ENCODE measurements at places on chromosomes 5 and 9. TPM values are rescaled to one million over a fixed set of nuclear protein-coding genes. Genes with fewer than 3 reads are reported as not detected.

Gene SPATA31E1
- not detected for total RNA-seq

Gene NSMF
- 7.7 TPM for total RNA-seq

Gene PDE6A
- not detected for total RNA-seq

Gene CMBL
- total RNA-seq: 5.0 TPM

Gene FLT4
- under 0.01 TPM for total RNA-seq

Gene PLCXD3
- under 0.01 TPM for total RNA-seq

Gene PHPT1
- 79.8 TPM for total RNA-seq

Gene FOXD4L3
- total RNA-seq: not detected

Gene SGCD
- total RNA-seq: 10.6 TPM

Gene TERT
- not detected for total RNA-seq

Gene WWC1
- total RNA-seq: 10.3 TPM

Gene NUTM2G
- not detected for total RNA-seq

Gene SOX30
- total RNA-seq: not detected

Gene ENG
- 4.2 TPM for total RNA-seq

Gene PDGFRB
- 108 TPM for total RNA-seq

Gene DENND1A
- total RNA-seq: 21.4 TPM

Gene PTPRD
- 0.18 TPM for total RNA-seq

DNA sequence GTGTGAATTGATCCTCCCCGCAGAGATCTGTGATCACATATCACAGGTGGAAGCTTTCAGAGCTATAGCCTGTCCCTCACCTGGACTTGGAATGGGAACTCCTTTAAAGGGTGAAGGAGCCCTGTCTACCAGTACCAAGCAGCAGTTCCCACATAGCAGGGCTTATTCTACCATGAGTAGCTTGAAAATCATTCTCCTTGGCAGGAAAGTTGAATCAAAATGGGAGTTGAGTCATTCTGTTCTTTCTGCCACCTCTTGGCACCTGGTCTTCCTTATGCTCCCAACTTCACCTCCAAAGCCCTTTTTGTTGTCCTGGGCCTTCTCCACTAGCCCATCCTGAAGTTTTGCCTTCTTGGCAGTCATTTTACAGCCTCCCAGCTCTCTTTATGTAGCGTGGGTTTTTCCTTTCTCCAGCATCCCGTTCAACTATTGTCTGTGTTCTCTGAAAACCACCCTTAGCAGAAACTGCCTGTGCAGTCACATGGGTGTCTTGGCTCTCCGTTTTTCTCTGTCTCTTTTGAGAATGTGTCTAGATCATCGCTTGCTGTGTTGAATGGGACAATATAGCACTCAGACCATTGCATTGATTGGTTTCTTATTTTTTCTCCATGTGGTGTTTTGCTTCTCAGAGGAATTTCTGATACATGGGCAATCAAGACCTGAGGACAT, 222.2 kb downstream of the AOPEP start:
- DNase-seq: peak; percentile 40

DNA sequence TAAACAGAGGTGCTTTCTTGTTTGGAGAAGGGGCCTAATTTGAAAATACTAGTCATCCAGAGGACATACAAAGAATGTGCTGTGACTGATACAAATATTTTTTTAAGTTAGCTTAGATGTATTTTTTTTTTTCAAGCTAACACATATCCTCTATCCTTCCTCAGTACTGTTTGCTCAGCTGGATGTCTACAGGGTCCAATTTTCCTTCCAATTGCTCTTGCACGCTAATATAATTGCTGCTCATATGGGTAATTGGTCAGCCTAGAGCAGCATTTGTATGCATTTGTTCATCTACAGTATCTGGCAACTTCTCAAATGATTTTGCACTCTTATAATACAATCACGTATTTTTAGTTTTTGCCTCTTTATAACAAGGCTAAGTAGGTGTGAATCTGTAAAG, 84.7 kb downstream of the ZDHHC21 start:
- DNase-seq: no peak

DNA sequence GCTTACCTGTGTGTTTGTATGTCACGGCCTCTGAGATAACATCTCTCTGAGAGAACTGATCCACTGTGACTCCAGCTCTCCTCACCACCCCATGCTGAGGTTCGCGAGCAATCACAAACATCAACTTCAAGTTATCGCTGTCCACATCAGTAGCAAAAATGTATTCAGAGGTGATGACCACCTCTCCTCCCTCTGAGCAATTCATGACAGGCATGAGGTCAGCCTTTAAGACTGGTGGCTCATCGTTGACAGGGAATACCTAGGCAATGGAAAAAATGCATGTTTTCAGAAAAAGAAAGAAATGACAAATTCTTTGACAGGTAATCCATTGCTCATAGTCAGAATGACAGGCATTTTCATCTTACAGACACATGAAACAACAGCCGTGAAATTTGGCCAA, 90.3 kb upstream of the CER1 start:
- DNase-seq: no peak

- DNase-seq: peak; percentile 12
Measured at GRCh38 chr5:132556153-132556762, 519 bp upstream of the RAD50 start.

DNA sequence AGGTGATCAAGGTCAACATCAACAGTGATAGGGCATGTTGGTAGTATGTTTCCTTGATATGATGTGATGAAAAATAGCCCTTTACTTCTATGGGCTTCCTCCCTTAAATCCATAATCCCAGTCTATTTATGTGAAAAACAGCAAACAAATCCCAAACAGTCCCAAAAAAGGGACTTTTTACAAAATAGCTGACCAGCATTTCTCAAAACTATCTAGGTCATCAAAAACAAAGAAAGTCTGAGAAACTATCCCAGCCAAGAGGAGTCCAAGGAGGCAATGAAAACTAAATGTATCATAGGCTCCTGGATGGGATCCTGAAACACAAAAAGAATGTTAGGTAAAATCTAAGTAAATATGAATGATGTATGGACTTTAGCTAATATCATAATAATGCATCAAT, 71.2 kb downstream of the MARCHF3 start:
- DNase-seq: no peak

DNA sequence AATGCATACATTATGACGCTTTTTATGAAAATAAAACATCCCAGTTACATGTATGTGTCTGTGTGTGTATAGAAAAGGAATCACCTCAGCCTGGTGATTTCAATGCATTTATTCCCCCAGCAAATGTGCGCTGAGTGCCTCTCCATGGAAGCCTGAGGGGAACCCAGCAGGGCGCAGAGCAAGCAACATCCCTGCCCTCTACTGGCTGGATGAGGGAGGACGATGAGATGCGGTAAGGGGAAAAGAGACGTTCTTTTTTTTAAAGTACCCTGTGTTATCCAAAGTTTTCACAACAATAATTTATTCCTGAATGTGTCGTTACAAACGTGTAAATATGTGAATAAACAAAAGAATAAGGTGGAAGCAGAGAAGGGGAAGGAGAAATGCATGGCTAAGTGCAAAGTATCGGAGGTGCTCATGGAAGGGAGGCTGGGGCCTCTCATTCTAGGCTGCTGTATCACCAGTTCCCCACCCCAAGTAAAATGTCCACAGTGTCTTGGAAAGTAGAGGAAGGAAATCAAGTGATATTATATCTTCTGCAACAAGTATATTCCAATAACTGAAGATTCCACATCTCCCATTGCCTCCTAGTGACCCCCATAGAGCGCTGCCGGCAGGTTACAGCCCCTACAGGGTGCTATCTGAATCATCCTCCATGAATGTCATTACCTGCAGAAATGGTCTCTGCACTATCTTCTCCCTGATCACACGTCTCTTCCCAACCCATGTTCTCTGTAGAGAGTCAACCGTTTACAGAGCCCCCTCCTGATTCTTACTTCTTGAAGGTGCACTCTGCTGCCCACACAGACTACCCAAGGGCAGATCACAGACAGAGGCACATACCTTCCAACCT, 13.0 kb upstream of the ABLIM3 start:
- DNase-seq: peak; percentile 41

GRCh38 chr9:82599336-82599949, 463.5 kb downstream of the RASEF start:
- DNase-seq: no peak

DNA sequence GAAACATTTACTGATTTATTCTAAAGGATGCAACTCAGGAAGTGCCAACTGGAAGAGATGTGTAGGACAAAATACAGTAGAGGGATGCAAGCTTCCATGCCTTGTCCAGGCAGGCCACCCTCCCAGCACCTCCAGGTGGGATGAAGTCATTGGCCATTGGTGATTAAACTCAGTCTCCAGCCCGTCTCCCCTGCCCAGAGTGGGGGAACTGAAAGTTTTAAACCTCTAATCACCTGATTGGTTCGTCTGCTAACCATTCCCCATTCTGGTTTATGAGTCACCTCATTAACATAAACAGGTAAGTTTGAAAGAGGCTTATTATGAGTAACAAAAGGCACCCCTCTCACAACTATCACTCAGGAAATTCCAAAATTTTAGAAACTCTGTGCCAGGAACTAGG, 8.1 kb downstream of the TNFAIP8 start:
- DNase-seq: no peak

- DNase-seq: no peak
Measured at GRCh38 chr5:79259810-79260209, 23.9 kb downstream of the JMY start.

- peak; percentile 99 for DNase-seq
Measured at GRCh38 chr9:107750741-107751566, 261.4 kb upstream of the KLF4 start.

DNA sequence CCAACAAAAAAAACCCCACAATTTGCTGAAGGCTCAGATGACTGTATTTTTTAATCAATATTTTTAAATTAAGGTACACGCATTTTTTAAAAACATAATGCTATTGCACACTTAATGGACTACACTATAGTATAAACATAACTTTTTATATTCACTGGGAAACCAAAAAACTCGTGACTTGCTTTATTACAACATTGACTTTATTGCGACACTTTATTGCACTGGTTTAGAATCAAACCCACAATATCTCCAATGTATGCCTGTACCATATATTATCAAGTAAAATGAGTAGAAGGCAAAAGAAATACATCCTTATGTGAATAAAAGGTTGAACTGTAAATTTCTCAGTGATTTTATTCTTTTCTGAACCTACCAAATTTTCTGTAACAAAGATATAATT, 53.7 kb downstream of the RICTOR start:
- DNase-seq: no peak

DNA sequence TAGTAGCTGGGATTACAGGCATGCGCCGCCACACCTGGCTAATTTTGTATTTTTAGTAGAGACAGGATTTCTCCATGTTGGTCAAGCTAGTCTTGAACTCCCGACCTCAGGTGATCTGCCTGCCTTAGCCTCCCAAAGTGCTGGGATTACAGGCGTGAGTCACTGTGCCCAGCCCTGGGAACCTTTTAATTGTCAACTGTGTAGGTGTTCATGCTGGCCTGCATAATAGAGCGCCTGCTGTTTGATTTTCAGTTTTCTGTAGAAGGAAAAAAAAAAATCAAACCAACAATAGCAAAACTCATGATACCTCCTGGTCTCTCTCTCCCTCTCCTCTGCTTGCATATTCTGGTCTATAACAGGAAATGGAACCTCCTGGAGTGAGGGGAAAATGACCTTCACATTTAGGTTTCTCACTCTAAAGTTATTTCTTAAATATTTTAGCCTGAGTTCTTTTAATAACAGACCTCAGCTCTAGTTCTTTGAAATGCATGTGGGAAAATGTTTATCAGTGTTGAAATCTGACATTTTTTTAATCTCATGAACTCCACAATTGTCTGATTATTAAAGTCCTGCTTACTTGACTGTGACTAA, 51.7 kb downstream of the EXOSC2 start:
- no peak for DNase-seq

GRCh38 chr5:21085791-21086190, 1097.8 kb upstream of the CDH18 start:
- DNase-seq: no peak

- no peak for DNase-seq
Measured at GRCh38 chr5:172501708-172502320, 47.5 kb upstream of the SH3PXD2B start.

- DNase-seq: no peak
Measured at GRCh38 chr5:645421-645820, 33.3 kb downstream of the CEP72 start.

DNA sequence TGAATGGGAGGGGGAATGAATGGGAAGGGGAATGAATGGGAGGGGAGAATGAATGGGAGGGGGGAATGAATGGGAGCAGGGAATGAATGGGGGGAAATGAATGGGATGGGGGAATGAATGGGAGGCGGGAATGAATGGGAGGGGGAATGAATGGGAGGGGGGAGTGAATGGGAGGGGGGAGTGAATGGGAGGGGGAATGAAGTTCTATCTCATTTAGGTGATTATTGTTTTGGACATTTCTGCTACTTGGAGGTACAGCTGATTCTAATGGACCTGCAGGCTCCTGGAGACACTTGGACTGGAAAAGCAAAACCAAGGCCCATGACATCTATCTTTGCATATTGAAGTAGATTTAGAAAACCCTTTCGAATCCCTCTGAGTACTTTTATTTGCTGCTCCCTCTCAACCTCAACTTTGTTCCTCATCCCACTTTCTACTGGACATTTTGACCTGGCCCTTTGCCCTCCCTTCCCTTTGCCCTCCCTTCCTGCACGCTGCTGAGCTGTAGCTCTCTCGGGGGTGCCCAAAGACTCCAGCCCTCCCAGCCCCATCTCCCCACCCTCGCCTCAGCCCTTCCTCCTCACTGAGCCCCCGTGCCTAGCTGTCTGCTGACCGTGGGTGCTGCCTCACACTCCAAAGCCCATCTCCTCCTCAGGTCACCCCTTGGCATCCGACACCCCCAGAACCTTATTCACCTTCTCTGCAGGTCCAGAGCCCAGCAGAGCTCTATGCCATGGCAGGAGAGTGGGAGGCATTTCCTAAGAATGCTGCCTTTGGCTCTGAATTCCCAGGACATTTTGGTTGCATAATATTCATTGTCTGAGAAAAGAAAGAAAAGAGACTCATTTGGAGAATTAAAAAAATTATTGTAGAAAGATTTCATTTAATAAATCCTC, 19.9 kb upstream of the LPCAT1 start:
- no peak for DNase-seq

GRCh38 chr5:117333011-117333410, 758.4 kb upstream of the SEMA6A start:
- DNase-seq: no peak

DNA sequence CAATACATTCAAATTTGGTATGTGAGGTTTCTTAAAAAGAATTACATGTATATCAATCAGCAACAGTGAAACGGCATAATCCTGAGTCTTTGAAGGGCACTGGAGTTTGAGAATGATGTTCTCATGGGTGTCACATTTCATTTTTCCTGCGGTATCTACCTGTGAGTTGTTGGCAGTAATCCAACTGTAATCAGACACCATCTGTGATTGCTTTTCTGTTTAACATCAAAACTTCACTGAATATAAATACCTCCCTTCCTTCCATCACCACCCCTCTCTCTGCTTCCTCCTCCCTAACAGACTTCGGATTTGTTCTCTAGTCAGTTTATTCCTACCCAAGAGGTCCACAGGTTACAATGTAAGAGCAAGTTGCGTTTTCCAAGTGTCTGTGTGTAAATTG, 275.2 kb upstream of the PCSK5 start:
- DNase-seq: no peak

- DNase-seq: peak; percentile 25
Measured at GRCh38 chr5:131381021-131381420, 117.2 kb downstream of the CDC42SE2 start.

- no peak for DNase-seq
Measured at GRCh38 chr9:107992271-107992670, 502.7 kb upstream of the KLF4 start.

GRCh38 chr5:5483880-5484598, 61.6 kb downstream of the ICE1 start:
- peak; percentile 52 for DNase-seq

All from IMR-90 (cell line).